ENCODE measurements at places on chromosomes 7 and 10. TPM values are rescaled to one million over a fixed set of nuclear protein-coding genes. Genes with fewer than 3 reads are reported as not detected.

Gene HELLS
- total RNA-seq, result 134 TPM

Gene HECTD2
- 3.0 TPM for total RNA-seq

Gene MPP7
- total RNA-seq, result 64.5 TPM

Gene FRMPD2
- total RNA-seq, result 0.30 TPM

Gene HECW1
- total RNA-seq, result 5.6 TPM

Gene WNT16
- total RNA-seq, result 152 TPM

Gene MYH16
- 0.57 TPM for total RNA-seq

Gene CALHM1
- not detected for total RNA-seq

GRCh38 chr10:121516093-121516865 lies 82.0 kb downstream of the FGFR2 start:
- DNase-seq, result no peak

DNA sequence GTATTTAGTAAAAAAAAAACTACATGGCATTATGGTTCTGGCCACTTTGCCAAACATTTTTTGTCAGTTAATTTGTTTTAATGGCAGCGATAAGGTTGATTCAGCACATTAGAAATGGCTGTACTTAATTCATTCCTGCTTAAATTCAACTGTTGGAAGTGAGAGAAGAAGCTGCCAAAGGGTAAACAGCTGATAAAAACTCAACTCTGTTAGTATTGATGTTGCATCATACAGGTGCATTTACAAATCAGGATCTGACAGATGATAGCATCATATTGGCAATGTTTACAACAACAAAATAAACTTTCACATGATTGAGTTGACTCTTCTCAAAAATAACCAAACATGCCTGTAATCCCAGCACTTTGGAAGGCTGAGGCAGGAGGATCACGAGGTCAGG lies 444.3 kb downstream of the IPMK start:
- DNase-seq, result no peak

DNA sequence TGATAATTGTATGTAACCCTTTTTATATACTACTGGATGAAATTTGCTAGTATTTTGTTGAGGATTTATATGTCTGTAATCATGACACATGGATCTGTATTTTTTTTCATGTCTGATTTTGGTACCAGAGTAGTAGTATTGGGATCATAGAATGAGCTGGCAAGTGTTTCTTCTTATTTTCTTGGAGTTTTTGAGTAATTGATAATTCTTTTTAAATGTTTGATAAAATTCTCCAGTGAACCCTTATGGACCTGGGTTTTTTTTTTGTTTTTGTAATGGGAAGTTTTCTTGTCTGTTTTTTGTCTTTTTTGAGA lies 28.4 kb downstream of the ZNF33A start:
- DNase-seq, result no peak

DNA sequence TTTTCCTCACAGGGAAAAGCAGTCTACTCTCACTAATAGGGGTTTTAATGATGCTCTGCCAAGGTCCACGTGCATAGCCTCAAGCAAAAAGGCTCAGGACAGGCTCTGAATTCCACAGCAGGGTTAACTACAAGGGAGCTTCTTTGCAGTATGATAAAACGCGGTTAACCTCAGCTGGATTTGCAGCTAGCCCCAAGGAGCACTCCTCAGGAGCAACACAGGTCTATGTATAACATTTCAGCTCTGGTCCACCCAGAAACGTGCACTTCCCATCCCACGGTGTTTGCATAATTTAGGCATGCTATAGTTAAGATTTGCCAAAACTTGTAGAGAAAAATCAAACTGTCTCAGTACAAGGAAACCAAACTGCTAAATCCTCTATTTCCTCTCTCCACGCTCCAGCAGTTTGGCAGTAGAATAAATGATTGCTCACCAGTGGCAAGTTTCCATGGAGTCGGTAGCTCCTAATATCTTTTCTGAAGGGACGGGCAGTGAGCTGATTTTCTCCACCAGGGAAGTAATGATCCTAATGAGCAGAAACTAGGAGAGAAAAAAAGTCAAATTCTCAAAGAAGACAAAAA lies 13.1 kb upstream of the ASB4 start:
- DNase-seq, result no peak

- no peak for DNase-seq
Measured at GRCh38 chr7:91946549-91946948, 5.9 kb downstream of the AKAP9 start.

- no peak for DNase-seq
Measured at GRCh38 chr10:35480142-35480541, 125.0 kb upstream of the GJD4 start.

DNA sequence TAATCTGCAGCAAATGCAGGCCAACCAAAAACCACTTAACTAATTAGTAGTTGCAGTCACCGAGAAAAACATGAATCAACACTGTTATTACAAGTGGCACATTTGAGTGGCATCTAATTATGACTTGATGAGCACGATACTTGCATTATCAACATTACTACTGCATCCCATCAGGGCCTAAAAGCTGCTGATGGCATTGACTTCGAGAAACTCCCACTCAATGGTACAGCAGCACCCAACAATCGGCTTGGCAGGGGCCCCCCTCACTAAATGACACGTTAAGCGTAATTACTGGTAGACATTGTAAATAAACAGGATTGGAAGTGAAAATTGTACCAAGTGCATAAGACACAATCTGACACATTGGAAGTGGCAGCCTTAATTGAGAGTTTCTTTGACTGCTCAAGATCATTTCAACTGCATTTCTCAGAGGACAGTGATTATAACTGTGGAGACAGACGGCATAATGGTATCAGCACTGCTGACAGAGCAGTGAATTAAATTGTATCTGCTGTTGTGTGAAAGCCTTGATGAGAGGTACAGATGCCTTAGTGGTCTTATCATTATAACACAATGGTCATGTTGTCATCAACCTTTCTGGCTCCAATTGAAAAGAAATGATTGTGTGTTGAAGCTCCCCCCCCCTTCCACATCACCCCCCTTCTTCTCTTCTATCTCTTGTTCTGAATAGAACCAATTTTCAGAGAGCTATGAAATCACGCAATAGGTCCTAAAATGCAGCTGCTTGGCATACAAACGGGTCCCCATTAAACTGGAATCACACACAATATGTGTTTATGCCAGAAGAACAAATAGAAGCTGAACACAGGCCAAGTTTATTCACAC lies 43.4 kb downstream of the SHTN1 start:
- DNase-seq, result no peak

DNA sequence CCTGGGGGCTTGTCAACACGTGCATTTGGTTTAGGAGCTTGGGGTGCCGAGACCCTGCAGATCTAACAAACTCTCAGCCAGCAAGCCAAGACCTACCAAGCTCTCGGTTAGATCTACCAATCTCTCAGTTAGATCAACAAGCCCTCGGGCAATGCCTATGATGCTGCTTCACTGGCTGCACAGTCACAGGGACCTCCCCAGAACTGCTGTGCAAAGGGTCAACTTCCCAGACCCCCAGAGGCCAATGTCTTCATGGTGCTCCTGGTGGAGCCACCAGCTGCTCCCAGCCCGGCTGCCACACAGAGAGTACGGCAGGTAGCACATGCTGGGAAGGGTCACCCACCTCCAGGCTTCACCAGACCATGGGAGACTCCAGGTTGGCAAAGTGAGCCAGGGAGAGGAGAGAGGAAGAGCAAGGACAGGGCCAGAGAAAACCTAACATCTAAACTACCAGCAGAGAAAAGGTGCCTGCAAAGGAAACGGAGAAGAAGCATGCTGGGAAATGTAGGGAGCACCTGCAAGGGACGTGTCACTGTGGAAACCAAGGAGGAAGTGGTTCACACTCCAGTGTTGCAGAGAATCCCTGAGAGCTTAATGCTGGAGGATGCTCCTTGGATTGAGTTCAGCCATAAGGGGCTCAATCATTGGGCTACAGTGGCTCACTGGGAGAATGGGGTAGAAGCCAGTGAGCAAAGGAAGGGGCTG lies 51.5 kb upstream of the GDF10 start:
- DNase-seq, result no peak

GRCh38 chr7:133230591-133231194 lies 22.2 kb upstream of the EXOC4 start:
- peak; percentile 39 for DNase-seq

DNA sequence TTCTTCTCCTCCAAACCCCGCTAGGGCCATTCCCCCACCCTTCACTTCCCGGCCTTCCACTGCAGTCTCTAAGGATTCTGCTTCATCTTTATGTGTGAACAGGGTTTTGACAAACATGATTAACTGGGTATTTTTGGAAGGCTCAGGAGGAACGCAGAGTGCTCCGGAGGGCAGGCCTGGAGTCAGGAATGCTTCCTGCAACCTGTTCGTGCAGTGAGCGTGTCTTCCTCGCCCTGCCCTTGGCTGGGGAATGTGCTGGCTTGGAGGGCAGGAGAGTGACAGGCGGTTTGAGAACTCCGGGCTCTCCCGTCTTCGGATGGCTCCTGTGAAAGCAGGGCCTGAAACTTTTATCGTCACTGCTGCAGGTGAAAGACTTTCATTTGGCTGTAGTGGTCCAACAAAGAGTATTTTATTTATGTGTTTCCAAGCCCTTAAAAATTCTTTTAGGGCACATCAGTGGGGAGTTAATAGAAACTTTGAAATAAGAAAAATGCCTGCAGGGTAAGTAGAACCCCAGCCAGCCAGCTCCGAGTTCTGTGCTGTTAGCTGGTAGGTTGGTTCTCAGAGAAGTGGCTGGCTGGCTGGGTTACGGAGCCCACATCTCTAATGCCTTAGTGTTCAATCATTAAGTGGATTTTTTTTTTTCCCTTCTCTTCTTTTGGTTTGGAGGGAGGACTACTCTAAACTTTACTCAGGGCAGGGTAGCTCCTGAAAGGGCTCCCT lies 51.0 kb downstream of the TCF7L2 start:
- no peak for DNase-seq
